Activated CD8-positive, alpha-beta memory T cell treated with anti-CD3 and anti-CD28 coated beads, Interleukin-2, amount 50 U/mL, for 4 hours (primary cell): ENCODE measurements at places on chromosomes 7 and 10.

DNA sequence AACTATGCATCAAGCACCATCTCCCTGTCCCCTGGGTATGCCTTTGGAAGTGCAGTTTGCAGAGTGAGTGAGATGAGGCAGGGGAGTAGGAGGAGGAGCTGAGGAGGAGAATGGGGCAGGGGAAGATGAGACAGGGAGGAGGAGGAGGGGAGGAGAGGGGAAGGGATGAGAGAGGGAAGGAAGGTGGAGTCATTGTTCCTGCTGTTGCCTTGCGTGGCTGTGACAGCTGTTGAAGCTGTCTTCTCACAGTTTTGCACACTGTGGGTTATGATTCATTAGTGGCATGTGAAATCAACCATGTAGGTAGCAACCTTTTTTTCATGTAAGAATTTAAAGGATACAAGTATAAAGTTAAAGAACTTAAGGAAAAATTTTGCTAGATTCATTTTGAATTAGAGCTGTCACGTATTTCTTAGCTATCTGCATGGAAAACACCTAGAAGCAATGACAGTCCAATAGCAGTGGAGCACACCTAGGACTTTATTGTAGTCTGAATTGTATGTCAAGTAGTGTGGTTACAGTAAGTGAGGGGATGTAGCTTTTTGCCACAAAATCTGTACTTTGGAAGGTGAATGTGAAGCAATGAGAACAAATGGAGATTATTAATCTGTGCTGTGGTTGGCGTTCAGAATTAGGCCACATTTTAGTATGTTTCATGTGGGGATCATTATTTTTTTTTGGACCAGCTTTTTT lies 21.7 kb downstream of the CCM2 start:
- DNase-seq, result no peak

DNA sequence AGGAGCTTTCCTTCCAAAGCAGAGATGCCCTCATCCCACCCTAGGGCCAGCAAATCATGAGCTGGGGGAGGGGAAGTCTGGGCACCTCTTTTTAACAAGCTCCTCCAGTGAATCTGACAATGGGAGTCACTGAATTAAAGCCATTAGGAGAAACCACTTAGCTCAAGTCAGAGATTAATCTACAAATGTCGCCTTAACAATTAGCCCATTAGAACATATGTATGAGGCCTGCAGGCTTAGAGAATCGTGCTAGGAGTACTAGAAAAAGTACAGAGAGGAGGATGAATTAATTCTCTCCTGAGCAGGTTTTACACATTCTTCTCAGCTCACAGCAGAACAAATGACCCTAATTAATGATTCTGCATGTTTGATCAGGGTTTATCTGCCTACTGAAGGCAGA lies 381.3 kb downstream of the KCNMA1 start:
- no peak for DNase-seq

GRCh38 chr10:62127975-62128374 lies 140.7 kb downstream of the RTKN2 start:
- no peak for DNase-seq

DNA sequence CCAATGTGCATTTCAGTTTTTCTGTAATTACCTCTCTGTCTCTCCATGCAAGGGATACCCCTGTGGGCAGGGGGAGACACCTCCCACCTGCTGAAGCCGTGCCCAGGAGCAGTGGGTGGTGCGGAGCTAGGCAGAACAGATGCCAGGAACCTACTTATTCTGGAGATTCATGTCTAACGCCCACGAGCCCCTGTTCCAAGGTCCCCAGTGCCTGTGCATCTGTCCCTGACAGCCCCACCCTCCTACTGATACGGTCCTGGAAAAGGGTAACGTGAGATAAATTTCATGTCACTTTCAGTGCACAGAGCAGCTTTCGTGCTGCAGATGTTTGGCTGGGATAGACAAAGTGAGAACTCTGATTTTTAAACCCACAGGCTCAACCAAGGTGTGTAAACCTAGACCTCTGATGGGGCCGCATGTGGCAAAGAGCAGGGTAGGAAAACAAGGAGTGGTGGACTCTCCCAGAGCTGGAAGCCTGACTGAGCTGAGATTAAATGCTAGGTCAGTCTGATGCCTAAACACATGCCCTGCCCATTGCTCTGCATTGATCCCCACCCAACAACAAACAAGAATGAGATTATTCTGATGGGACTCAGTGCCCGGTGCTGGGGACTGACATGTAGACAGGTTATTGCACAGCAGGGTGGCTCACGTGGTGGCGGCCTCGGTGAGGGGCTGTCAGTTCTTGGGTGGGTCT lies 123.6 kb upstream of the GDF10 start:
- DNase-seq, result no peak

- no peak for DNase-seq
These were observed 65.0 kb downstream of the POU6F2 start for GRCh38 chr7:39042670-39043069.

DNA sequence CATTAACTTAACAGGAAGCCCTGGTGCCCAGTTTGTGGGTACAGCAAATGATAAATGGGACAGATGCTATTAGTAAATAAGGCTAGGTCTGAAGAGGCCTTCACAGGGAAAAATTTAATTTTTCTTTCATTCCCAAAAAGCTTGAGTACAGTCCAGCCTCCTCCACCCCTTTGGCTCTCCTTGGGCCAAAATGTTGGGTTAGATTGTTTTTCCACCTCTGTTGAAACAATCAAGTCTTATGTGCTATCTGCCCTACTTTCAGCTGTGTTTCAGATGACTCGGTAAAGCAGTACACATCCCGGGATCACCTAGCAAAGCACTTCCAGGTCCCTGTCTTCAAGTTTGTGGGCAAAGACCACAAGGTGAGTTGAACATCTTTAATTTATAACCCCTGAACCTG lies 24.3 kb downstream of the PLA2G12B start:
- no peak for DNase-seq

- DNase-seq, result no peak
These were observed 48.9 kb upstream of the DUSP5 start for GRCh38 chr10:110448682-110449418.

GRCh38 chr10:50346942-50347341 lies 95.6 kb upstream of the ASAH2 start:
- no peak for DNase-seq

- DNase-seq, result no peak
These were observed 361.8 kb upstream of the ZMIZ1 start for GRCh38 chr10:78706726-78707540.

GRCh38 chr7:2592375-2592865 lies 33.6 kb downstream of the IQCE start:
- DNase-seq, result no peak

DNA sequence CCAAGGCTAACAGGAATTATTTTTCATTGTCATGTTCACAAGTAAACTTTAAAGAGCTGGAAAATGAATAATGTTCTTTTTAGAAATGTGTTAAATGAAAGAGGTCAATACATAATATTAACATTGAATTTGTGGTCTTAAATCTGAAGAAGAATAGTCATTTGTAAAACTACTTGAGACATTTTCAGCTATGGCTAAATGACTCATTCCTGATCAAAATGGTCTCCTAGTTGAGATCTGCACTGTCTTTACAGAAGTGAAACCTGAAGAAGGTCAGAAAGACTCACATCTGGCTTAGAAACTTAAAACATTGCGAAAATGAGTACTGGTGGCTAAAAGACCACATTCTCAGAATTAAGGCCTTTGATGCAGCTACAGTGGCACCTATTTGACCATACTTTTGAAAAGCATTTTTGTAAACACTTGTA lies 5.9 kb downstream of the PIK3CG start:
- DNase-seq, result no peak
